ENCODE measurements at places on chromosomes 3 and 15.

GRCh38 chr3:26624209-26624765 lies 1.7 kb downstream of the LRRC3B start:
- DNase-seq, result no peak

GRCh38 chr3:105533960-105534359 lies 167.3 kb downstream of the ALCAM start:
- DNase-seq, result no peak

DNA sequence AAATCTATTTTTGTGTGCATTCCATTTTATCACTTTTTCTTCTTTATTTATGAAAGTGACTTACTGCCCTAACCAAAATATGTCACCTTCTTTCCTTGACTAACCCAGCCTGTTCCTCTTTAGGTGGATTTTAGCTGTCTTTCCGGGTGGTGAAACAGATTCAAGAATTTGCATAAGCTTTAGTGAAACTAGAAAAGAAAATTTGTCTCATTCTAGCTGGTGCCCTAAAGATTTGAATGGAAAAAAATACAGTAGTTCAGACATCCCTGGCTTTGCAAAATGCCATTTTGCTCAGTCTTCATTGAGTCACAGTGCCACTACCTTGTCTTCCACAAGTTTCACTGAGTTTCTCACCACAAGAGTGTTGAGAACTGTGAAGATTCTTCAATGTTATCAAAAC lies 28.2 kb upstream of the CCDC50 start:
- no peak for DNase-seq

DNA sequence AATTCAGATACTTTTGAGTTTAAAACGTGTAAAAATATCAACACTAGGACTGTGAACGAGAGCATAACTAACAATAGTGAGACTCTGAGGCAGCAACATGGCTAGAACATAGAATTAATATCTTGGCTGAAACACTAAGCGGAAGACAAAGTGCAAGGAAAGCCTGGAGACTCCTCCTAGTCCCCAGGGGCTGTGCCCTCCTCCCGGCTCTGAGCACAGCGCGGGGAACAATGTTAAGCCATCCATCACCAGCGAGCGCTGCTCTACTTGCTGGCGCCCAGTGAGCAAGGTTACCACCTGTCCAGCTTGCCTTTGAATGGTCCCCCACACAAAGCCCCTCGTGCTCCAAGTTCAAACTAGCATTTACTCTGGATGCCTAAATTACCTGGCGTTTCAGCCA lies 436.9 kb downstream of the FOXP1 start:
- no peak for DNase-seq

DNA sequence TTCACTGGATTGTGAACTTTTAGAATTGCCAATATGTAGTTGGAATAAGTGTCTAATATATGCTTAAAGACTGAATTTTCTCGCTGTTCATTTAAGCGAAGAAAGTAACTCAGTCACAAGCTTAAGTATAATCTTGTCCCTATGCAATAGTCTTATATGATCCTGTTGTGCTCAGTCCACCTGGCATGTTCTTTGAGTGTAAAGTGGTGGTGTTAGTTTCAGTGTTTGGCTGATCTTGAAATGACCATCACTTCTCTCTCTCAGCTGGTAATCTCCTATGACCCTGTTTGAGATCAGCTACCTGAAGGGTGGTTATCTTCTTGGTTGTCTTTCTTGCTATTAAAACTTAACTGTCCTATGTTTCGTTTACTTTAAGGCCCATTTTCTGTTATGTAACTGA lies 197.5 kb downstream of the PTPRG start:
- DNase-seq, result no peak

DNA sequence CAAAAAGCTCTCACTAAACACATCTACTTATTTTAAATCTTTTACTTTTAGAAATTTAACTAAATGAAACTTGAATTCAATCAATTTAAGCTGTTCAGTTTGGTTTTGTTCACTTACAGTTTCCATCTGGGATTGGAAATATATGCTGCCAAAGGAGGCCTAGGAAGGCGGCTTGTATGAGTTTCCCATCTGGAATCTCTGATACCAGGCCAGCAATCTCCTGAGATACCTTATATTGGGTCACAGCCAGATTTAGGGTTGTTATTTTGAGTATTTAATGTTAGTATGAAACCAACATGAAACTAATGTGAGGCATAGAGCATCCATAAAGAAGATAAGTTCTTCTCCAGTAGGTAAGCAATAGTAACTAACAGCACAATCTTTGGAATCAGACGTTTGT lies 94.6 kb downstream of the GMNC start:
- no peak for DNase-seq

- no peak for DNase-seq
These were observed 59.8 kb downstream of the AGTR1 start for GRCh38 chr3:148757238-148758215.

GRCh38 chr3:66037986-66038369 lies 740 bp downstream of the MAGI1 start:
- DNase-seq, result no peak

DNA sequence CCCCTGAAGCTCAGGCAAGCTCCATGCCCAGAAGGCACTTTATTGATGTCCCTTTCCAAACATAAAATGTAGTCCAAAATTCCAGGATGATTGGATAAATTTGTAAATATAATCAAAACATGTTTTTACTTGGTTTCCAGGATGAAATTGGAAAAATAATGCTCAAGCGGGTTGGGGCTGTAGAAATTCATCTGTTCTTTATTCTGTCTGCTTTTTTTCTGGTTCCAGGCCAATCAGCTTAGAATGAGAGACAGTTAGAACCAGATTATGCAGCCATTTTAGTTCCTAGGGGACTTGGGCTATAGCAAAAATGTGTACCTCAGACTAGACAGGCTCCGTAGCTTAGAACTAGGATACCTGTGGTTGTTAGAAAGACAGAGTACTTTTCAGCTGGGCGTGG lies 450.8 kb downstream of the MCTP2 start:
- DNase-seq, result no peak

DNA sequence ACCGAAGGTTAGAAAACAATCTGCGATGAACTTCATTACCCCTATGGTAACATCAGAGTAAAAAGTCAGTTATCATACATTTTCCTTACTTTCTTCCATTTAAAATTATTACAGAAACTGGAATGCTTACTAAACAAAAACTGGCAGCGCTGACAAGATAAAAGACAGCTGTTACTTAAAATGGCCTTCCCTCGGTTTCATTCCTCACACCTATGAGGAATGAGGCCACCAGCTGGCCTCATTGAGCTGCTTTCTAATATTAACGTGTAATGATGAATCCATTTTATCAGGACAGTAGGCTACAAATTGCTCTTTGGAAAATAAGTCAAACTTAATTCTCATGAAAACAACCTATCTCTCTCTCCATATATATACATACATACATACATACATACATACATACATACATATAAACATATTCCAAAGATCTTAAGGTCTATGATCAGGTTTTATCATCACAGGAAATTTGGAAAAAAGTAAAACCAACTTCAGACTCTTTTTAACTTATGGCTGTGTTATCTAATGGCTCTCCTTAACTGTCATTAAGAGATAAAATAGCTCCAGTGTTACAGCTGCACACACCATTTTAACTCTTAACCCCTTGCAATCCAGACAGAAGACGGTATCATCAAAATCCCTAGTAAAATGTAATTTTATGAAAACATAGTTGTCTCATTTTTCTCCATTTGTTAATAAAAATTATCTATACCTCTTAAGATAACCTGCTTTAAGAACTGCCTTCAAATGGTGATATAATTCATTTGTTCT lies 5.2 kb downstream of the CCNL1 start:
- no peak for DNase-seq

GRCh38 chr15:40558952-40559742 lies 5.7 kb downstream of the CCDC32 start:
- no peak for DNase-seq

DNA sequence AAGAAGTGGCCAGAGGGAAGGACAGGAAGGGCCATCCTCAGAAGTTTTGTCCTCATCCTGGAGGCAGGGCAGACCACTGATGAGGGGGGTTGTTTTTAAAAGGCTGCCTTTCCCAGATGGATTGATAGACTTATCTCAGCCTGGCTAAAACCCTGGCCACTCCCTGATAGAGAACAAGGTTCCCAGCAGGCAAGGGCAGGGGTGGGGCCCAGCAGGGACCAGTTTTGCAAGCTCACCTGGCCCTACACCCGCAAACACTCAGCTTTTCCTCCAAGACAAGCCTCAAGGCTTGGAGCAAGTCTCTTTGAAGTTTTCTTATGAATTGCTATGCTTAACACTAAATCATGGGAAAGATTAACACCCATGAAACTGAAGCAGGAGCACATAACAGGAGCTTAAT lies 9.1 kb downstream of the LIPC start:
- no peak for DNase-seq

DNA sequence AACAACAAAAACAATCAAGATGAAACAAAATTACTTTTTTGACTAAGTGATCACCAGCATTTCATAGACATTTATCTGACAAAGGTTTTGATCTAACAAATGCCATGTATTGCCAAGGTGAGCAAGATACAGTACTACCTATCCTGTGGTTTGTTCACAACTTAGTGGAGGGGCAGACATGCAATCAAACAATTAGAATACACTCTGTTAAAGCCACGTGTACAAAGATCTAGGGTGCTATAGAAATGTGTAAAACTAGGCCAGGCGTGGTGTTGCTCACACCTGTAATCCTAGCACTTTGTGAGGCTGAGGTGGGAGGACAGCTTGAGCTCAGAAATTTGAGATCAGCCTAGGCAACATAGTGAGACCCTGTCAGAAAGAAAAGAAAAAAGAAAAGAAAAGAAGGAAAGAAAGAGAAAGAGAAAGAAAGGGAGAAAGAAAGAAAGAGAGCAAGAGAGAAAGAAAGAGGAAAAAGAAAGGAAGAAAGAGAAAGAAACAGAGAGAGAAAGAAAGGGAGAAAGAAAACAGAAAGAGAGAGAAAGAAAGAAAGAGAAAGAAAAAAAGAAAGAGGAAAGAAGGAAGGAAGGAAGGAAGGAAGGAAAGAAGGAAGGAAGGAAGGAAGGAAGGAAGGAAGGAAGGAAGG lies 1.4 kb upstream of the TRIM69 start:
- no peak for DNase-seq

GRCh38 chr3:99843590-99844258 lies 26.1 kb downstream of the CMSS1 start:
- no peak for DNase-seq

- DNase-seq, result no peak
These were observed 3.8 kb downstream of the MPI start for GRCh38 chr15:74893627-74894026.

- no peak for DNase-seq
These were observed 34.9 kb upstream of the POU1F1 start for GRCh38 chr3:87311309-87311708.

DNA sequence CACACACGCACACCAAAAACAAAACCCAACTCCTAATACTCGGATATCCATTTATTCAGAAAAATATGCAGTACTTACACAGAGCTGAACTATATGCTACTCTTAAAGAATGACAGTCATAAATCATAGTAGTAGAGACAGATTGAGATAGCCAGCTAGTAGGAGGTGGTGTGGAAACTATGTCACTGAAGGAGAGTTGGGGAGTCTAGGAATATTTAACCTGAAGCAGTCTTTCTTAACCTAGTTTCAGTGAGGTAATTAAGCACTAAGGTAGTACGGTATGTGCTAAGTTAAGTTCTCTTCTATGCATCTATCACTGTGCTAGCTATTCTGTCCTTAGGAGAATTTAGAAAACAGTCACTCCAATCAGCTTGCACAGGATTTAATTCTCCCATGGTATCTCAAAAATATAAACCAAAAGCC lies 54.2 kb downstream of the ANKRD28 start:
- no peak for DNase-seq

DNA sequence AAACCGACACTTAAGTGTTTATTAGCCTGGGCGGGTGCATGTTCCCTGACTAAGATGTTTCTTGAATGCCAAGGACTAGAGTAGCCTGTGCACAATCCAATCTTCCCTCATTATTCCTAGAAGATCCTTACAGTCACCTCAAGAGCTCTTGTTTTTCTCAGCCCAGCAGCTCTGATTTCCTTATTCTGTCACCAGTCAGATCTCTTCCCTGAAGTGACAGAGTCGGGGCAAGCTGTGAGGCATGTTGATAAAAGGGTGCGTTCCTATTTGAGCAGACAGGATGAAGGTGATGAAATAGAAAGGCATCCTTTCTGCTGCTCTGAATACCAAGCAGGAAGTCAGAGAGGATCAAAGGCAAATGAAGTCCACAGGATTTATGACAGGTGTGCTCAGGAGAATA lies 125.6 kb upstream of the MCTP2 start:
- no peak for DNase-seq

DNA sequence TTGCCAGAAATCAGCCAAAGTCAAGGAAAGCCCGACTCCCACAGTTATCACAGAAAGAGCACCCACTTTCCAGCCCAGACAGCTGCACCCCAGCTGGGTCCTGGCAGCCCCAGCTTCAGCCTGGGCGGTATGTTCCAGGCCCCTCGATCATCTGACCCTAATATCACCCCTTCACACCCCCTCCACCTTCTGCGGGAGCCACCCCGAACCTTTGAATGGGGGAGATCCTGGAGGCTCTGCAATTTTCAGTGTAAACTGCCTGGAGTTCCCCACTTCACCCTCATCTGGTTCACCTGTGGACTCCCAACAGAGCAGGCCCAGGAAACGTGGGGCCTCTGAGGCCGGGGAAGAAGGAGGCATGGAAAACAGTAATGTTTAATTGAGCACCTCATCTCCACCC lies 5.9 kb downstream of the PRSS50 start:
- no peak for DNase-seq

DNA sequence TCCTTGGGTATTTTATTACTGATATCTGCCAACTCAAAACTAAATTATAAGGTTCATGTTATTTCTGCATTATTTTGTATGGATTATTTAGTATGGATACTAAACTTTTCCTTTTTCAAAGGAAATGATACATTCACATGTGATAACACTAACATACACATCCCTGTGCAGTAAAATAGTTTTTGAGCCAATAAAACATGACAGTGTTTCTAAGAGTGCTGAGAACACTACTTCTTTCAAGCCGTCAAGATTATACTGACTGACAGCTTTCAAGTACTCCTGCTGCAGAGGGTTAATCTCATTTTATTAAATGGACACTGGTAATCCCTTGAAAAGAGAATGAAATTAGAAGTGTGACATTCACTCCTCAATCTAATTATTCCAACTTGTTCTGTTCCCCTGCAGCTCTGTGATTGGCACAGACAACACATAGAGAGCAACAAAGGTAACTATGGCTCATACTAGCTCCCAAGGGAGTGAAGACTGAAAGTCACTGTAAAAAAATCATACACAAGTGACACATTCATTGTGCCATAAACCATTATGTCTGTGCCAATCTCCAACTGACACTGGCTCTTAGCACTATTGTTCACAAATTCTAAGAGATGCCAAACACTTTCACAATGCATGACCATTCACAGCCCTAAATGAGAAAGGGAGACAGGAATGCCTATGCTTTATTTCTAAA lies 468.6 kb downstream of the SHQ1 start:
- no peak for DNase-seq

- DNase-seq, result no peak
These were observed 1225.9 kb upstream of the EPHA6 start for GRCh38 chr3:95588473-95588872.

GRCh38 chr3:9615003-9615628 lies 34.2 kb upstream of the MTMR14 start:
- DNase-seq, result no peak
